ENCODE measurements at places on chromosomes 13 and 19.

- no peak for DNase-seq
Observed at GRCh38 chr13:111846391-111847159, 220.4 kb upstream of the SOX1 start.

- DNase-seq = no peak
Observed at GRCh38 chr13:105471673-105472072, 1063.8 kb downstream of the EFNB2 start.

- no peak for DNase-seq
Observed at GRCh38 chr13:26236296-26236695, 14.2 kb upstream of the RNF6 start.

DNA sequence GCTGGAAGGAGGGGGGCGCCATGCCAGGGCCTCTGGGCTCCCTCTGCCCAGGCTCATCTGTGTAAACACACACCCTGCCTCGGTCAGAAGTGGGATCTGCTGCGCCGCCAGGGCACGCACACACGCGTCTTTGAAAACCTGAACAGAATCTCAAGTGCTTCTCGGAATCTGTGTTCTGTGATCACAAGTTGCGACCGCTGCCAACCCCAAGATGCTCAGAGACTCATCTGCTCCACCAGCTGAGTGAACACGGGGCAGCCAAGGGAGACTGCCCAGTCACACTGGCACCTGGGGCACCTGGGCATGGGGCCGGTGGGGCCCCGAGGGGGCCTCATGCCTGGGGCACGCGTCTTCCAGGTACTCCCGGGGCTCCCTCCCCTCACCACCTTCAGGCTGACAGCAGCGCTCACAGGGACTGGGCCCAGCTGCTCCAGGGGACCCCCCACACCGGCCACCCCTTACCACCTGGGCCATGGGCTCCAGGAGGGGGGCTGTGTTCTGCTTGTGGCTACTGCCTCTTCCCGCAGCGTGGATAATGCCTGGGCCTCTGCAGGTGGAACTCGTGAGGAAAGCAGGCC is 59.0 kb downstream of the KLF2 start:
- DNase-seq = peak; percentile 58

DNA sequence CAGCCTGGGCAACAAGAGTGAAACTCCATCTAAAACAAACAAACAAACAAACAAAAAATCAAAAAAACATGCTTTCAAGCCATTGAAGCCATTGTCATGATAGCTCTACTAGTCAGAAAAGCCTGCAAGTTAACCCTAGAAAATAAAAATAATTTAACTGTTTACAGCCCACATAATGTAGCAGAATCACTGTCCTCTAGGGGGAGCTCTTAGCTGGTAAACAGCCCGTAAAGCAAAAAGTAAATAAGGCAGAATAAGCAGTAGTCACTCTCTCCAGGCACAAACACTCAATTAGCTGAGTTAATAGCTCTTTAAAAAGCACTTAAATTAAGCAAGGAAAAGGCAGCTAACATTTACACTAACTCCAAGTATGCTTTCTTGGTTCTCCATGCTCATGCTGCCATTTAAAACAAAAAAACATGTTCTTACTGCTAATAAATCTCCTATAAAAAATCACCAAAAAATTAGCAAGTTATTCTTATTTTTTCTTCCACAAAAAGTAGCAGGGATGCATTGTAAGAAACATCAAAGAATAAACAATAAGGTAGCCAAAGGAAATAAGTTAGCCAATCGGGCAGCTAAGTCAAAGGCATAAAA is 11.3 kb downstream of the LILRB4 start:
- DNase-seq = peak; percentile 32

DNA sequence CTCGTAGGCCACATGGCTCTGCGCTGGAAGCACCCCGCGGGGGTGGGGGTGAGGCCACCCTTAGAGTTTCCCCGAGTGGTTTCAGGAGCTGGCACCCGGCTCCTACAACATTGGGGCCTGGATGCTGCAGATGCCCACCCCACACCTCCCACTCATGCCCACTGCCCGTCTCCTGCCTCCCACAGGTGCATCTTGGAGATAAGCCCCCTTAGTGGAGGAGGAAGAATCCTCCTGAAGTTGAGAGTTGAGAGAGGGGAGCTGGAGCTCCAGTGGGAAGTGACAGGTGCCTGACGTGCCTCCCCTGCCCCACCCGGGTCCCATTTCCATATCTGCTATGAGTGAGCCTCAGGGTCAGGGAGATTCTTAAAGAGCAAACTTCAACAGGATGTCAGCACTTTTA is 341.3 kb downstream of the TEX29 start:
- DNase-seq = no peak

Data from germinal center (tissue), 1 donor.